ENCODE measurements at places on chromosomes 7 and 10.
A peak's percentile ranks its signal among the peaks of the same experiment; 100 is the strongest.

DNA sequence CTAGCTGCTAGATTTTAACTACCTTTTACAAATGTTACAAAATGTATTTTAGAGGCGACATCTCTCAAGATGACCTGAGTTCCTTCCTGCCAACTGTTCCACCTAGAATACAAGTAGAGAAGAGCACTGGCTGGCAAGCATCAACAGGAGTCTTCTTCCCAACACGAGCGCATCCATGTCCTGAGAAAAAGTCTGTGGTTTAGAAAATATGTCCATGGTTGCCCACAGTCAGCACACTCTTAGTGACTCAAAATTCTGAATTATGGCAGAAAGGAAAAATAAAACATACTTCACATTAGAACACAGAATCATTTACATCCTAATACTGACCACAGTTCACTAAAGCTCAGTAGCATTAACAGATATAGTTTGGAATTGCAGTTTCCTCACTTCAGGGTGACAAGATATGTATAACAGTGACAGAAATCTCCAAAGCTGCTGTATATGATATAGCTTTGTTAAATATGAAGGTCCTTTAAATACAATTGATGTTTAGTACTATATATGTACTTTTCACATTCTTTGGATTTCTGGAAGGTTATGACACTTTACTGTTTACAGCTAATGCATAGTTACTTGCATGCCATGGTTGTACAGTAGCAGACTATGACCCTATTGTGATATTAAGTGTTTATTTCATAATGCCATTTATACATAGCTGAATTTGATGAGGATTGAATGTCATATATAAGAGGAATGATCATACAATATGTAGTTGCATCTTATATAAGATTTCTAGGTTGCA, 327.1 kb downstream of the GFRA1 start:
- DNase-seq, result no peak

DNA sequence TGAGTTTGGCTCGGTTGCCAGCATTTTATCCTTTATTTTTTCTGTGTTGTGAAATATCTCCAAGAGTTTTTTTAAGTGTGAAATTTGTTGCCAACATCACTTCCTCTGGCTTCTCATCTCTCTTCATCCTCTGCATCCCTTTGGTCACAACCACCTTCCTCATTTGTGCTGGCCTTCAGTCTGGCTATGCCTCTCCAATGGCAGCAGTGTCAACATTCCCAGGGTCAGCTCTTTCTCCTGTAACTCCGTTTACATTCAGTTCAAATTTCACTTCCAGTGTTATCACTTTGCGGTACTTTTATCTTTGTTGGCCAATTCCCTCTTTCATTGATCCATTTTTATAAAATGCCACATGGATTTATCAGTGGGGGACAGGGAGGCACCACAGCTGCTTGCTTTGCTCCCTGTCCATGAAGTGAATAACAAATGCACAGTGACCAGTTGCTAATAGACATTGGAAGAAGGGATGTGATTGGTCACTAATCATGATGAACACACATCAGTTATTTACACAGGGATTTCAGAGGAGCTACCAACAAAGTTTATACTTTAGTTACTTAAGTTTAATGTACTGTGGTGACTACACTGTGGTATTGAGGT, 311.4 kb upstream of the LRGUK start:
- no peak for DNase-seq

- DNase-seq, result no peak
Measured at GRCh38 chr10:132134241-132135052, 52.3 kb upstream of the DPYSL4 start.

DNA sequence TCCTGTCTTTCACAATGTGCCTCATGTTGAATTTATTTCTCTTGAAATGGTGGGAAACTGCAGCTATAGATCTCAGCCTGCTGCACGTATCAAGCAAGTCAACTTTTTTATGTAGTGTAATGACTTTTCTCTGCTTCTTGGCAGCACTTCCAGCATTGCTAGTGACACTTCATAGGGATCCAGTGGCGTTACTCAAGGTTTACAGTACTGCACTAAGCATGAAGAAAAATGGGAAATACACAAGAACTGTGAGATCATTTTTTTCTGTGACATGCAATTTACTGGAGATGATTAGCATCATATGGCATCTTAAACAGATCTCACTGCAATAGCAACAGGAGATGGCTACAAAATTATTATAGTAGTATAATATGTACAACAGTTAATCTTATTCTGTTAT, 90.9 kb downstream of the POLR1F start:
- DNase-seq, result no peak

DNA sequence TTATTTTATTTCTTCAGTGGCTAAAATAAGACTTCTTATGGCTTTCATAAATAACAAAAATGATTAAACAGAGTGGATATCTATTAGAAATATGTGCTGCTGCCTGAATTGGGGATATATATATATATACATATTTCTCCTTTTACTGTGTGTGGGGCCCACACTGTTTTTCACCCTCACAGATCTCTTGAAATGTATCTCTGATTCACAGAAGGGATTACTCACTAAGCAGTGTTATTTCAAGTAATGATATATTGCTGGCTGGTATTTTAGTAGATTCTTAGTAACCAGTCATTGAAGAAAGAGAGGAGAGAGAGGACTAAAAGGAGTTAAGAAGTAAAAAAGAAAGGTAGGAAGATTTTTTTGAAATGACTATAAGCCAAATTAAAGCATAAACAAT, 308.6 kb upstream of the NRP1 start:
- DNase-seq, result no peak

GRCh38 chr7:158759245-158759614, 54.6 kb upstream of the NCAPG2 start:
- DNase-seq, result no peak

DNA sequence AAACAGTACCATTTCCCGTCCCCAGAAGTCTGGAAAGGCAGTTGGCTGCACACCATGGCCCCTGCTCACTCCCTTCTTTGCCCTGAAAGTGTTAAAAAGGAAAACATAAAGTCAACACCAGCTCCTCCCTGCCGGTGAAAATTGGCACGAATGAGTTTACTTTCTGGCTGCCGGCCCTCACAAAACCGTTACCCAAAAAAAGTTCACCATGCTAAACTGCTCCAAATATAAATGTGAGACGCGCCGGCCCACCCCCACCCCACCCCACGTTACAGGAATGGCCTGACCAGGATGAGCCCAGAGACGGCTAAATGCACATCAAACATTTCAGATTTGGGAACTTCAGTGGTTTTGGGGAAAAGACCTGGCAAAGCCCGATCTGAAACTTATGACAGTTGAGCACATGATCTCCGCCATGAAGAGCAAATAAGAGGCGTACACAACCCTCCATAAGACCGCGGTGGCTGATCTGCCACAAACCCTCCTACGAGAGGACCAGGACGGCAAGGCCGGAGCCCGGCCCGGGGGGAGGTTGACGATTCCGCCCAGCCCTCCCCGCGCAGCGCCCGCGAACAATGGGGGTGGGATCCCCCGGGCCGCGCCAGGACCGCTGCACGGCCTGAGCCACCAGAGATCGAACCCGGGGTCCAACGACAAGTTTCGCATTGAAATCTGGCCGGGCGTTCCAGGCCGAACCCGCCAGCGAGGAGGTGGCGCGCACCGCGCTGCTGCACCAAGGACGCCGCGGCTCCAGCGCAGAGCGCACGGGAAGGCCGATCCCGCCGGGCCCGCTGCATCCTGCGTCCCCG, 952 bp downstream of the DIP2C start:
- no peak for DNase-seq

GRCh38 chr7:128017862-128018845, 13.1 kb downstream of the LRRC4 start:
- DNase-seq, result peak; percentile 61

GRCh38 chr10:95290461-95291364, at the start of gene PDLIM1:
Gene PDLIM1 (minus strand): TSS chr10:95291003. CDS start chr10:95290915, 88 bp downstream.
- DNase-seq, result no peak

DNA sequence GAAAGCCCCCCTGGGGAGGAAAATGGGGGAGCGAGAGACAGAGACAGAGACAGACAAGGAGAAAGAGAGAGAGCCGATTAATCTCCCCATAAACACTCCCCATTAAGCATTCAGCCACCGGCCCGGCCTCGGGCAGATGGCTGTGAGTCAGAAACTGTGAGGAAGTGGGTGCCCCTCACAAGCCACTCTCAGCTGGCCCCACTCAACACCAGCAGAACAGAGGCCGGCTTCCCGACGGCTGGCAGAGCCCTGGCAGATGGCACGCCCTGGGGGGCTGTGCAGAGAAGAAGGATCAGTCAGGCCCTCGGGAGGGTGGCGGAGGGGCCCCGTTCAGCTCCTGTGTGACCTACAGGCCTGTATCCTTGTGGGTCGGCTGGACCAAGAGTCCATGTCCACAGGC, 41.2 kb downstream of the CAMK2B start:
- DNase-seq, result no peak

DNA sequence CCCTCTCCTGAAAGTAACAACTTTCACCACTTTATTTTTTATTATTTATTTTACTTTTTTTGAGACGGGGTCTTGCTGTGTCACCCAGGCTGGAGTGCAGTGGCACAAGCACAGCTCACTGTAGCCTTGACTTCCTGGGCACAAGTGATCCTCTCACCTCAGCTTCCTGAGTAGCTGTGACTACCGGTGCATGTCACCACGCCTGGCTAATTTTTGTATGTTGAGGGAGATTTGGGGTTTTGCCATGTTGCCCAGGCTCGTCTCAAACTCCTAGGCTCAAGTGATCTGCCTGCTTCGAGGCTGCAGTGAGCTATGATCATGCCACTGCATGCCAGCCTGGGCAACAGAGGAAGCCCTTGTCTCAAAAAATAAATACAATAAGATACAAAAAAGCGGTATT, 14.9 kb upstream of the SLIT1 start:
- no peak for DNase-seq

- DNase-seq, result no peak
Measured at GRCh38 chr7:132422502-132423111, 153.7 kb downstream of the PLXNA4 start.

DNA sequence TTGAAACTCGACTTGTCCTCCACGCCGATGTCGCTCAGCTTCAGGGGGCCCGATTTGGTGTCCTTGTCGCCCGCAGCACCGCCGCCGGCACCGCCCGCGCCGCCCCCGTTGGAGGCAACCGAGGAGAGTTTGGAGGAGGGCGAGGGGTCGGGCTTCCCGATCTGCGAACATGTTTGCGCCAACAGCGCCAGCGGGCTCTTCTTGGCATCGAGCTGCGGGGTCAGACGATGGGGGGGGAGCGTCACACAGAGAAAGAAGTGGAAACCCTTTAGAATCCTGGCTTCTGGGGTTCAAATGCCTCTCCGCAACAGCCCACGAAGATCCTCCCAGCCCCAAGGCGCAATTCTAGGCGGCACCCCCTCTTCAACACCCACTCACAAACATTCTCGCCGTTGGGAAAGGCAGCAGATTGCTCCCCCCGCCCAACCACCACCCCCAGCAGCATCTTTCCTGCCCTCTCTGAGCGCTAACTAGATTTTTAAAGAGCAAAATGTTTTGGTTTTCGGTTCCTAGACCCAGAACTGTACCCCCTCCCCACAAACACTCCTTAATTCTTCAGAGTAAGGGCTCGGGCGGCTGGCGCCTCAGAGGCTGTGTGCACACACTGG, 1.3 kb downstream of the ZNF503 start:
- DNase-seq, result no peak

GRCh38 chr10:127280446-127280845, 84.1 kb upstream of the INSYN2A start:
- DNase-seq, result no peak

DNA sequence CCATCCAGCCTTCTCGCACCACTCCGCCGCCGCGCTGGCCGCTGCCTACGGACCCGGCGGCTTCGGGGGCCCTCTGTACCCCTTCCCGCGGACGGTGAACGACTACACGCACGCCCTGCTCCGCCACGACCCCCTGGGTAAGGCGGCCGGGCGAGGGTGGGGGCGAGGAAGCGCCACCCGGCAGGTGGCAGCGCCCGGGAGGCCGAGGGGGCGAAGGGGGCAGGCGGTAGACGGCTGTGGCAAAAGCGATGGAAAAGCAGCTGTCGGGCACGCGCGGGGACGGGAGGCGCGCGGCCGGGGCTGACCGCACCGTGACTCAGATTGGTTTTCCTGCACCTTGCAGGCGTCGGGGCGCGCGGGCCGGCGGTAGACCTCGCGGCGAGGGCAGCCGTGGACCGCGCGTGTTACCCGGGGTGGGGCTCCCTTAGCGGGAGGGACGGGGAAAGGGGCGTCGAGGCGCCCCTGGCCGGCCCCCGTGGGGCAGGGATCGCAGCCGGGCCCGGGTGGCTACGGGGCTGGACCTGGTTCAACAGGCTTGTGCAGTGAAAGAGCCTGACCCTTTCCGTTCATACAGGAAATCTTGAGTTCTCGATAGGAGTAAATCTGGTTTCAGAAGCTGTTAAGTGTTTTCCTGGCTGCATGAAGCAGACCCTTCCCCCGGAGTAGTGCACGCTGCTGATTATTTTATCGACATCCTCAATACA, 608 bp downstream of the HHEX start:
- DNase-seq, result peak; percentile 19

- no peak for DNase-seq
Measured at GRCh38 chr10:60141896-60142559, 235.7 kb upstream of the CCDC6 start.

- no peak for DNase-seq
Measured at GRCh38 chr7:96558530-96558929, 151.1 kb downstream of the SEM1 start.

- DNase-seq, result no peak
Measured at GRCh38 chr10:8229153-8229552, 174.7 kb downstream of the GATA3 start.

DNA sequence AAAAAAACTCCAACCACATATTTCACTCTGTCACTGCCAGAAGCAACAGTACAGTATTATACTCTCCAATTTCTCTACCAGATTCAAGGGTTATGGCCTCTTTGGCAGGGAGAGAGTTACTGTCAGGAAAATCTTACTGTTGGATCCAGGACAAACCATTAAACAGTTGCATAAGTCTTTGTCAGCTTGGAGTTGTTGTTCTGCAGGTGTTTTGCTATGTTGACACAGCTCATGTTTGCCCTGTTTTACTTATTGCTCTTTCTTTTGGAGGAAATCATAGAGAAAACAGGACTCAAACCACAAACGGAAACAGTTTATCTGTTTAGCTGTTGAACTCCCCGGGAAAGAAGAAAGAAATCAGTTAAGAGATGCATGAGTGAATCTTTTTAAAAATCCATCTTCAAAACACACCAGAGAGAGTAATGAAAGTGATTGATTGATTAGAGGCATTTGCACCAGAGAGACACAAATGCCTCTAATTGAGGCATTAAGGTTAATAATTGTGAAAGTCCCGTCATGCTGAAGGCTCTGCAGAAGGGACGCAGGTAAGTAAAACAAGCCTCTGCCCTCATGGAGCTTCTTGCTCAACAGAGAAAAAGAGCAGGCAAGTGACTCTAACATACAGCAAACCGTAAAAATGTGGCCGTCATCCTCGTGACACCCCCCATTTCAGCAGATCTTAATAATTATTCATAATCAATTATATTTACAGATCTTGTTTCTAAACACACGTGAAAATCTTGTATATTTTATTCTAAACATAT, 38.7 kb upstream of the ARHGAP21 start:
- no peak for DNase-seq

All from NCI-H748 treated with DMSO at 0.1 percent for 48 hours (cell line).